Suprapubic skin (tissue), 4 donors: ENCODE measurements at places on chromosomes 3 and 15.
A peak's percentile ranks its signal among the peaks of the same experiment; 100 is the strongest.

GRCh38 chr15:74460298-74460697, 662 bp downstream of the UBL7 start:
- no peak for DNase-seq

DNA sequence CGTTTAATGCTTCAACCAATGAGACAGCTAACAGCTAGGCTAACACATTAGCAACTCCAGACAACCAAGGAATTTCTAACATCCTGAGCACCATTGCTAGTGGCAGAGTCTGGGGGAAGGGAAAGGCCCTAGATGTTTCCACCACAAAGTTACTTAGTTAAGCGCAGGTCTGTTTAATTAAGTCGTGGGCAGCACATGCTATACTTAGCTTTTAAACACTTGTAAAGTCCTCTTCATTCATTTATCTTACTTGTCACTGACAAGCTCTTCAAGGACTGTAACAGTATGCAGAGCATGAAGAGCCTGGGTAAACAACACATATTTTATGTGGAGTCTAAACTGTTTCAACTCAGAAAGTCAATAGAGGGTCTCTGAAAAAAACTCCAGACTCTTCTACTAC, 221.1 kb upstream of the WNT5A start:
- DNase-seq: no peak

DNA sequence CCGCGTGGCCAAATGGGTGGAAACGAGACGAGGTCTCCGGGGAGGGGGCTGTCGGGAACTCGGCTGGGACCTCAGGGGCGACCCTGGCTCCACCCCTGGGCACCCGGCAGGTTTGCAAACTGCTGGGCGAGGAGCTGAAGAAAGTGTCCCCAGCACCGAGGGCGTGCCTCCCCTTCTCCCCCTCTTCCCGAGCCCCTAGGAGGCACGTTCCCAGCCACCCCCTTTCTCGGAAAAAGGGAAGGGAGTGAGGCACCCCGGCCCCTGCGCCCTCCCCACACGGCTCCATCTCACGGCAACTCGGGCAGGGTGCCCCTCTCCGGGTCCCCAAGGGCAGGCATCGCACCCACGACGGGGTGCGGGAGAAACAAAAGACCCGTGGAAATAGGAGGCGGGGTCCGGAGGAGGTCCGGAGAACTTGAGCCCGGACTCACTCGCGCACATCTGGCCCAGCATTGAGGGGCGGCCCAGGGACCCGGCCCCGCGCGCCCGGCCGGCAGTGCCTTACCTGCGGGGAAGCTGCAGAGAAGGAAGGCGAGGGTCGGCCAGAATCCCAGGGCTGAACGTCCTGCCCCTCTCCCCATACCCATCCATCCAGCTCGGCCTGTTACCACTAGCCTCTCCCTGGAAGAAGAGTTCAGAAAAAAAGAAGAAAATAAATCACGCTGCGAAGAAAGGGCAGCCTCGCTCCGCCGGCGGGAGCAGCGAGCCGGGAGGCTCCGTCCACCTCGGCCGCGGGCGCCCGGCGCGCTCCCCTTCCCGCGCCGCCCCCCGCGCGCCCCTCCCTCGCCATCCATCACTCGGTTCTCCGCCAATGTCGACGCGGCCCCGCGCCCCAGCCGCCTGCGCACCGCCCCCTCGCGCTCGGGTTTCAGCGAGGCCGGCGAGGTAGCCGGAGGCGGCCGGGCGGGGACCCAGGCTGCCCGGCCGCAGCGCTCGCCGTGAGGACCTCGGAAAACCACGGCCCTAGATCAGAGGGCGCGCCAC, 16.3 kb downstream of the RGMA start:
- DNase-seq: peak; percentile 83

GRCh38 chr15:66505430-66505811, 295 bp downstream of the ZWILCH start:
- no peak for DNase-seq
